Activated CD4-positive, alpha-beta T cell treated with anti-CD3 and anti-CD28 coated beads, Interleukin-2, amount 50 U/mL, for 4 hours (primary cell): ENCODE measurements at places on chromosomes 13 and 19.

- no peak for DNase-seq
These were observed 113.3 kb downstream of the SIPA1L3 start for GRCh38 chr19:38020311-38020710.

DNA sequence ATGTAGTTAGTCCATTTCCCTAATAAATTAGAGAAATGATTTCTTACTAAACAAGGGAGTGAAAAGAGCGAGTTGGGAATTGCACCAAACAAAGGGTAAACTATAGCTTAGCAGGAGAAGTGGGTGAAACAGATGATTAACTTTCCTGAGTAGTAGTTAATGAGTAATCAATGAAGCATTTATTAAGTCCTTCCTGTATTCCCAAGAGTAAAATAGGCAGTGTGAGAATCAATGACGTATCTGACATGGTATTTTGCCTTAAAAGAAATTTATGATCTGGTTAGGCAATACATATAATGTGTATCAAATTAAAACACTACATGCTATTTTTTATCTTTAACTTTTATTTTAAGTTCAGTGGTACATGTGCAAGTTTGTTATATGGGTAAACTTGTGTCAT lies 142.8 kb downstream of the KLF5 start:
- no peak for DNase-seq

DNA sequence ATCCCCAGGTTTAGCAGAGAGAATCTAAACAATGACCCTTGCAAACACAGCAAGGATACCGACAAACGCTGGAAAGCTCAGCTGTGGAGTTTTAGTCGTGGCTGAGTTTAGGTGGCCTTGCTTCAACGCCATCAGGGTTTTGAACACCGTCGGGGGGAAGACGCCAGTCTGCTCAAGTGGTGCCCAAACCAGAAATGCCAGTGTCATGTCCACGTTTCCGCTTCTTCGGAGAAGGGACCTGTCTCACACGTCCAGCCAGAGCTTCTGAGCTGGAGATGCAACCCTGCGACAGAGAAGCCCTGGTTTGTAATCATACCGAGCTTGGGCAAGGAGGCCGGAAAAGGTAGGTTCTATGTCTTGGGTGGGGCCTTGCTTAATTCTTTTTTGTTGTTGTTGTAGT lies 42.6 kb upstream of the ATP11A start:
- DNase-seq: no peak

- no peak for DNase-seq
These were observed 422.3 kb upstream of the GPC6 start for GRCh38 chr13:92804346-92804745.

DNA sequence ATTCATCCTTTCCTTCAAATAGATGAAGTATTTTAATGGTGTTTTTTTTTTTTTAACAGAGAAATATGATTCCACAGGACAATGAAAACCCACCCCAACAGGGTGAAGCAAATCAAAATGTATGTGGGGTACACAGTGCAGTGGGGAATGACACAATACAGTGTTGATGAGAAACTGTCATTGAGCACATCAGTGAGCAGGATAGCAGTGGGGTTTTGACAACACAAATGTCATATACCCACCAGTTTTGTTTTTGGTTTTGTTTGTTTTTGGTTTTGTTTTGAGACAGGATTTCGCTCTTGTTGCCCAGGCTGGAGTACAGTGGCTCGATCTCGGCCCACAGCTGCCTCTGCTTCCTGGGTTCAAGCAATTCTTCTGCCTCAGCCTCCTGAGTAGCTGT lies 29.2 kb downstream of the ZNF844 start:
- DNase-seq: no peak

DNA sequence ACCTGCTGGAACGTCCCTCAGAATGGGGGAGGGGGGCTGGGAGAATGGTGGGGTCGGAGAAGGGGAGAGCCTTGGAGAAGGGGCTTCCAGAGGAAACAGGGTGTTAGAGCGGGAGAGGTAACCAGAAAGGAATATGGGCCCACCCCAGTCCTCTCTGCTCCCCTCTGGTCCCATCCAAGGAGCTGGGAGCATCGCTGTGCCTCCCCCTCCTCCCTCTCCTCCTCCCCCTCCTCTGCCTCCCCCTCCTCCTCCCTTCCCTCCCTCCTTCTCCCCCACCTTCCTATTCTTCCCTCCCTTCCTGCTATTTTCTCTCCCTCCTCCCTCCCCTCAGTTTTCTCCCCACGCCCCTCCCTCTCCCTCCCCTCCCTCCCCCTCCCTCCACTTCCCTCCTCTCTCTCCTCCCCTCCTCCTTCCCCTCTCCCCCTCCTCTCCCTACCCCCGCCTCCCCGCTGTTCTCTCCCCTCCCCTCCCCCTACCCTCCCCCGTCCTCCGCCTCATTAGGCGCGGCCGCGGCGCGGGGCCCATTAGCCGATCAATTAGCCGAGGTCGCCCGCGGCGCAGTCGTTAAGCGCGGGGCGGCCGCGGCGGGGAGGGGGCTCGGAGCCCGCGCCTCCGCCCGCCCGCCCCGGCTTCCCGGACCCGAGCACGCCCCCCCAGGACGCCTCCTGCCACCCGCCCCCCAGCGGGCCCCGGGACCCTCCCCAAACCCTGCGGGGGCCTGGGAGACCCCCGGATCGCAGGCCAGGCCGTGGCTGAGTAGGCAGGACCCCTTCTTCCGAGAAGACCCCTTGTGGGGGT lies 15.4 kb downstream of the TLE5 start:
- DNase-seq: no peak

- no peak for DNase-seq
These were observed 4.7 kb upstream of the F10 start for GRCh38 chr13:113117911-113118260.

GRCh38 chr13:45120967-45121831 lies 889 bp downstream of the GTF2F2 start:
- DNase-seq: no peak

GRCh38 chr13:33229446-33230177 lies 55.9 kb downstream of the STARD13 start:
- no peak for DNase-seq

DNA sequence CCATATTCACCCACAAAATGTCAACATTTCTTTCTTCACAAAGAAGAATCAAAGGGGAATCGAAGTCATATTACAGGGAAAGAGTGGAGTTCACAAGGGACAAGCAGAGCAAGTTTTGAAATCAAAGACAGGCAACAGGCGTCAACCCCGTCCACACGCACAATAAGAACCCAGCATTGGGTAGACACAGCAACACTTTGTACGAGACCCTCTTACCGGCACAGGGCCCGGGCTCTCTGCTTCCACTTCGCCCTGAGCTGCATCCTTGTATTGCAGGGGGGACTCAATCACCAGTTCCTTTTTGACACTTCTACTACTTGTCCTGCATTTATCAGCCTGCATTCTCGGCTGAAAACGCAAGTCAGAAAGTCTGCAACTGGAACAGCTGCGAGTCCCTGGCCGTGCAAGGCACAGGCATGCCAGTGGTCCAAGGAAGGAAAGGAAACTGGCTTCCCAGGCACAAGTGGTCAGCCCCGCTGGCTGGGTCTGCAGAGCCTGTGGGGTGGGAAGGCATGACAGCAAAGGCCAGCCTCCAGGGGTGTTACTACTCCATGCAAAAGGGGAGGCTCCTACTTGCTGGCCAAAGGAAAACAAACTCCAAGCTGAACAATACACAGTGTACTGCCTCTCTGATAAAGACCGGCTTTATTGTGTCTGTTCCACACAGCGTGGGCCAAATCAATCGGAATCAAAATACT lies at the start of gene DOCK9:
DOCK9 (minus strand) TSS at position 497 of the 698 bp plus-strand sequence; CDS start at position 342, 155 bp downstream.
- DNase-seq: no peak

- DNase-seq: no peak
These were observed 290.9 kb downstream of the KCNRG start for GRCh38 chr13:50306156-50306555.

- no peak for DNase-seq
These were observed 28.3 kb downstream of the INSR start for GRCh38 chr19:7265963-7266362.

DNA sequence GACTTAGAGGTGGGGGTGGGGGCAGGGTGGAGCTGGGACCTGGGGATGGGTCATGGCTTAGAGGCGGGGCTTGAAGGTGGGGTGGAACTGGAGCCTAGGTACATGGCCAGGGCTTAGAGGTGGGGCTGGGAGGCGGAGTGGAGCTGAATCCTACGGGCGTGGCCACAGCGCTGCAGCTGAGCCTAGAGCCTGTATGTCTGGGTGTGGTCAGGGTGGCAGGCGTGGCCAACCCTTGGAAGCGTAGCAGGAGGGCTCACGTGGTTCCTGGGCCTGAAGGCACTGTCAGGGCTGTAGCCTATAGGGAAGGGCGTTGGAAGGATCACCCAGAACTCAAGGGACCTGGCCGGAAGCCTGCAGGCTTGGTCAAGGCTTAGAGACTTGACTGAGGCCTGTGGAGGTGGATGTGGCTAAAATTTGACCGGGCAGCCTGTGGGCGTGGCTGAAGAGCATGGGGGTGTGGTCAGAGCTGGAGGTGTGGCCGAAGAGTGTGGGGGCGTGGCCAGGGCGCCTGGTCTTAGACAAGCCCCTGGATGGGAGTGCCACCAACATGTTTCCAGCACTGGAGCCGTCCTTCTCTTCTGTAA lies 24.3 kb downstream of the COLGALT1 start:
- DNase-seq: no peak

DNA sequence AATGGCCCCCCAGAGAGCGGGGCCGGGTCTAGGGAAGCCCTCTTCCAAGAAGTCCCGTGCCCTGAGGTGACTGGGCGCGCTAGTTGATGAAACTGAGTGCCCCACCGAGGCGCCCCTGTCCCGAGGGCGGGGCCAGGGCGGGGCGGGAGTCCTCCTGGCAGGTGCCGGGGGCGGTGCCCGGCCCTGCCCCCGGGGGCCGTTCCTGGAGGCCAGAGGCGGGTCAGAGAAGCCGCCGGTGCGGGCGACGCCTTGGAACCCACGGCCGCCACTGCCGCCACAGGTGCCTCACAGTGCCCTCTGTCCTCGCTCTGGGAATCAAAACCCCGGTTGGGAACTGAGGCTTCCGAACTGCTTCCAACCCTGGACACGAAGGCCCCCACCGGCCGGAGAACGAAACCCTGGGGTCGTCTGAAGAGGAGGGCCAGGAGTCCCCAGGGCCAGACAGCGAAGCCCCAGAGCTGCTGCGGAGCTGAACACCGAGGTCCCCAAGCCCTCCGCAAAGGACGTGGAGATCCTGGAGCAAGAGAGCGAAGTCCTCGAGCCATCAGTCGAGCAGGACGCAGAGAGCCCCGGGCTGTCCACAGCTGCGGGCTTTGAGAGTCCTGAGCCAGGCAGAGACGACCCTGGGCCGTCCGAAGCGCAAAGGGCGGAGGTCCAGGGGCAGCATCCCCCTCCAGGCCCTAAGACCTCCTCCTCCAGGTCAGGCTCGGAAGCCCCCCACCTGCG lies at the start of gene MISP3:
MISP3 (plus strand) TSS at position 252 of the 726 bp plus-strand sequence. CDS start 524 bp downstream, outside the sequence.
- DNase-seq: no peak

DNA sequence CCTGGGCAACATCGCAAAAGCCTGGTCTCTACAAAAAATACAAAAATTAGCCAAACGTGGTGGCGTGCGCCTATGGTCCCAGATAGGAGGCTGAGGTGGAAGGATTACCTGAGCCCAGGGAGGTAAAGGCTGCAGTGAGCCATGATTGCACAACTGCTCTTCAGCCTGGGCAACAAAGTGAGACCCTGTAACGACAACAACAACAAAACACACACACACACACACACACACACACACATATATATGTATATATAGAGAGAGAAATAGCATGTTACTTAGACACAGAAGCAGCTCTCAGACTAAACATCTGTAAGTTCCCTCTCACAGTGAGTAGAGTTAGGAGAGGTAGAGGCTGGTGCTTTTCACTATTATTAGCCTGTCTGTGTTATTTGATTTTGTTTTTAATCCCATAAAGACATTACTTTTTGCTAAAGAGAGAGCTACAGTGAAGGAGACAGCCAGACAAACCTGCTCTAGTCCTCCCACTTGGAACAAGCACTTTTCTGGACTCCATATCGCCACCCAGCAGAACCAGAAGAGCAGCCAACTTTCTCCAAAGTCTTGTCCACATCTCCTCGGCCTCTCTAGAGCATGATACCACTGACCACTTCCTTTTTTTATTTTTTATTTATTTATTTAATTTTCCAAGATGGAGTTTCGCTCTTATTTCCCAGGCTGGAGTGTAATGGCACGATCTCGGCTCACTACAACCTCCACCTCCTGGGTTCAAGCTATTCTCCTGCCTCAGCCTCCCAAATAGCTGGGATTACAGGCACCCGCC lies 2.8 kb upstream of the LIN7B start:
- no peak for DNase-seq

GRCh38 chr19:6729573-6730152 lies 7.7 kb downstream of the GPR108 start:
- no peak for DNase-seq

- DNase-seq: no peak
These were observed 562.6 kb upstream of the ARGLU1 start for GRCh38 chr13:107130566-107130965.

GRCh38 chr13:97279913-97280312 lies 57.8 kb downstream of the MBNL2 start:
- no peak for DNase-seq

DNA sequence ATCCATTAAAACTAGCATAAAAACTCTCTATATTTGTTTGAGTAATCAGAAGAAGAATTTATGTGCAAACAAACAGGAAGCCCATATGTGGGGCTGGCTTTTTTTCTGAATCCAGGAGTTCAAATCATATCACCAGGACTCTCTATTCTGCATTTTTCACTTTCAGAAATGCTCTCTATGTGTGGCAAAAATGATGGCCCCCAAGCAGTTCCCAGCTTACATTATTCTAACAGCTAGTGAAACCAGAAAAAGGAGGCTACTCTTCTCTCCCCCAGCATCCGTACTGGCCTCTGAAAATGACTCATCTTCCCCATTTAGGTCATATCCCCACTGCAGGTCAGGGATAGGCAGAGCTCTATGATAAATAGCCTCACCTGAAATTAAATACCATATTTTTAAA lies 20.4 kb downstream of the RBM26 start:
- DNase-seq: no peak

DNA sequence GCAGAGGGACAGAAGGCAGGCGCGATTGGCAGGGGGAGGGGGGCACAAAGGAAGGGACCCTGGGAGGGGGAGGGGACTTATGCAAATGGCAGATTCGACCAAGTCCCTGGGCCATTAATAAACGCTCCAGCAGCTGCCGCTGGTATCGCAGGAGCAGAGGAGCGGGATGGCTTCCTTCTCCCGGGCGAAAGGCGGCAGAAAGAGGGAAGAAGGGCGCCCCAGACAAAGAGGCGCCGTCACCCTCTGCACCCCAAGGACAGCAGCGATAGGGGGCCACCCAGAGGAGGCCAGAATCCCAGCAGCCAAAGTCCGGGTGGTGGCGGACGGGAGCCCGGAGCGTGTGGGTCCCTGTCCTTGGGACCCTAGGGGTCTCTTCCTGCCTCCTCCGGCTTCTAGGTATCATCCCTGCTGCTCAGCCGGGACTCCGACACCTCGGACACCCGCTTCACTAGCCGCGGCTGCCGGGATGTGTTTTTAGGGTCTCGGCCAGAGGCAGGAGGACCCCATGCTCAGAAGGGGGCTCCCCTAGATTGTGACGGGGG lies 1.9 kb downstream of the PTPRS start:
- no peak for DNase-seq

GRCh38 chr13:111111376-111111937 lies 3.7 kb upstream of the ARHGEF7 start:
- DNase-seq: no peak

DNA sequence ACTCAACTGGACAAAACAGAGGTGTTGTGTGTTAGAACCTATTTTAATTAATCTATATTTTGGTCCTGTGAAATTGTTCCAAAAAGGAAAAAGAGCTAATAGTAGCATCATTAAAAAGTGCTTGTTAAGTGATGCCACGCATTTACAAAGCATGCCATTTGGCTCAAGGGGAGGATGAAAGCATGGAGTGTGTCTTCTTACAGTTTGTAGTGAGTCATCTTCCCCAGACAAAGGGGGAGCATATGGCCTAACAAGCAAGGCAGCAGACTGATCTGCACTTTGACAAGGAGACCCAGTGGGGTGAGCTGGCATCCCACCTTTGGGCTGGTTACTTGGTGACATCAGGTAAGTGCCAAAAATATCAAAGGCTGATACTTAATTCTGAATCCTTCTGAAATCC lies 297.0 kb downstream of the FGF9 start:
- DNase-seq: no peak
